ENCODE measurements at places on chromosomes 2 and 18.

- no peak for DNase-seq
These were observed 88.0 kb downstream of the CDC42EP3 start for GRCh38 chr2:37583402-37583801.

DNA sequence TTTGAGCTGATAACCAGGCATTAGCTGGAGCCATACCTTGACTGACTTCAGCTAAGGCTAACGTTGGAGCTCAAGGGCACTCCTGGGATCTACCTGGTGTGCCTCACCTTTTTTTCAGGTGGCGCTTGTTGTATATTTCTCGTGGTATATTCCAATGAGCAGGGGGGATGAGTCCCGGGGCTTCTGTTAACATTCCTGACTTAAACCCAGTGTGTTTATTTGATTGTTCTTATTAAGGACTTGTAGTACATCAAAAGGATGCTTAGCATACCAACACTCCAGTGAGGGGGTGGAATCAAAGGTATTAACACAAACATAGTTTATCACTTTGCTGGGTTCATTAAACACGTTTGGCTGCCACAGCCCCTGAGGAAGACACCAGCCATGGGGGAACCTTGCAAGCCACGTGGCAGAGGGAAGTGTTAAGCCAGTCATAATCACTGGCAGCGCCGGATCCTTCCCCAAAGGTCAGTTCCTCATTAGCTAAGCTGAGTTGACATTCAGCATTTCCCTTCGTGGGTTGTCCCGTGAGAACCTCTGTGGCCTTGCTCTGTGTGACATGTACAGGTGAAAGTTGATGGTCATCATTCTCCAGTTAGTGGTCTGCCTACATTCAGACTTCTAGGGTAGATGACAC, 119.5 kb upstream of the MCFD2 start:
- no peak for DNase-seq

GRCh38 chr2:205686056-205686782, 3.9 kb downstream of the NRP2 start:
- no peak for DNase-seq

DNA sequence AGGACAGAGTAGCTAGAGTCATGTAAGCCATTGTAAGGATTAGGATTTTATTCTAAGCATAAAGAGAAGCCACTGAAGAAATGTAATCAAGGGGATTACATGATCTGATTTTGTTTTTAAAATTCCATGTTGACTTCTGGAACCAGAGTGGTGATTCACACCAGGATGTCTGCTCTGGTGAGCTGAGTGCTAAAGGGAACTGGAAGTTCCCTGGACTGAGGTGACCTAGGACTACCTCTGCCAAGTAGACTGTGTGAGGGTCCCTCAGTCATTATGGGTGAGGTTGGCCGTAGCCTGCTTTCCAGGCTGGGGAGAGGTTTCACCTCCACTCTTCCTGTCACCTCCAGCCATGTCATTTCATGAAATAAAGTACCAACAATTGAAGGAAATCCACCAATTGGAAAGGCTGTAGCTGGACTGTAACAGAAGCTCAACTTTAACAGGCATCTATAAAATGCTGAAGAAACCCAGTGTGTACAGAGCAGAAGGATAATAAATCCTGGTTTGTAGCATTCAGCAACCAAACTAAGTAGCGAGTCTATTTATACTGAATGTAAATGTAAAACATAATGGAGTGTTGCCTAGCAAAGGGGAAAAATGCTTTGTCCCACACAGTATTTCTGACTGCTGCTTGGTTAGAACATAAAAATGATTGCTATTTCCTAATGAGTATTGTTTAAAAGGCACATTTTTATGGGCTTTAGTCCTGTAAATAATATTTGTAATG, 507.4 kb upstream of the PKDCC start:
- no peak for DNase-seq

DNA sequence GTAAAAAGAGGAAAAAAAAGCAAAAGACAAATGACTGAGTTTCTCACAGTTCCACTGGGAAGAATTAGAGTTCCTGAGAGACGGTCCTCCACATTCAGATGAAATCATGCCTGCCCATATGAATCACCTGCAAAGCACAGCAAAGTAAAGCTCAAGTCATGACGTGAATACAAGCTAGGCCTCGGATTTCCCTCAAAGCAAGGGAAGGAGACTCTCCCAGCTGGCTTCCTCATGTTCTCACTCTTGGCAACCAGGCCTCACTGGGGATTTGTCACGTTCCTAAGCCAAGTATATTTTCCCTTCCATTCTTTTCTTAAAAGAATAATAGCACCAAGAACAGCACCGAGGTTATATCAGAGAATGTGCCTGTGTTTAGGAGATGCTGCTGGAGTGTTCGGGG, 47.0 kb downstream of the CYP27C1 start:
- DNase-seq = no peak

DNA sequence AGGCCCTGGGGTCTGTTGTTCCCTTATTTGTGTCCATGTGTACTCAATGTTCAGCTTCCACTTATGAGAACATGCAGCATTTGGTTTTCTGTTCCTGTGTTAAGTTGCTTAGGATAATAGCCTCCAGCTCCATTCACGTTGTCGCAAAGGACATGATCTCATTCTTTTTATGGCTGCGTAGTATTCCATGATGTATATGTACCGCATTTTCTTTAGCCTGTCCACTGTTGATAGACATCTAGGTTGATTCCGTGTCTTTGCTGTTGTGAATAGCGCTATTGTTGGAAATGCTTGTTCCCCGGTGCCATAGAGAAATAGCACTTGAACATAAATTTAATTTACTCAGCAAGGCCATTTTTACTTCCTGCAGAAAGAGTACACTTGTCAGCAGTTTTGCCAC, 51.3 kb upstream of the EPAS1 start:
- no peak for DNase-seq

GRCh38 chr18:13409026-13409425, 190.5 kb downstream of the LDLRAD4 start:
- DNase-seq = no peak

- no peak for DNase-seq
These were observed 10.1 kb upstream of the SESTD1 start for GRCh38 chr2:179274749-179275148.

DNA sequence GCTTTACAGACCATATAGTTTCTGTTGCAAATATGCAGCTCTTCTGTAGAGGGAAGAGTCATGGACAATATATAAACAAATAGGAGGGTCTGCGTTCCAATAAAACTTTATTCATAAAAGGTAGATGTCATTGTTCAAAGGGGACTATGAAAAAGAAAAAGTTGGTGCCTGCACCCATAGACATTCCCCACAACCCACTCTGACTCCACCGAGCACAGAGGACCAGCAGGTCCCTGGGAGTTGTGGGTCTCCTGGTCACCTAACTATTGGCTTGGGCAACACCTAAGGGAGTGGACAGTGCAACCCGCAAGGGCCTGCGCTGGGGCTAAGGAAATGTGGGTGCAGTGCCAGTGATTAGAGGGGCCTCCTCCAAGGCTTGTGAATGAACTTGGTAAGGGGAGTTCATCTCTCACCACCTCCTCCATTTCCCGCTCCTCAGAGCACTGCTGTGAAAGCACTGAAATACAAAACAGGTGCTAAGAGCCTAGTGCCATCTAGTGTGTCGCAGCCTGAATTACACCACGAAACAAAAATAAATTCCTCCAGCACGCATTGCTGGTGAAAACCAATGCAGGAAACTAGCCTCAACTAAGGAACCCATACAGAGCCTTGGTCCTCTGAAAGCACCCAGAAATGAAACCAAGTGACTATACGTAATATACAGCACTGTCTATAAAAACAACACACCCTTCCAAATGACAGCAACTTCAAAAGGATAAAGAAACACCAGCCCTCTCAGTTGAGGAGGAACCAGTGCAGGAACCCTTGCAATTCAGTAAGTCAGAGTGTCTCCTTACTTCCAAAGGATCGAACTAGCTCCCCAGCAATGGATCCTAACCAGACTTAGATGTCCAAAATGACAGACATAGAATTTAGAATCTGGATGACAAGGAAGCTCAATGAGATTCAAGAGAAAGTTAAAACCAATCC, 166.6 kb downstream of the RNF144A start:
- no peak for DNase-seq

DNA sequence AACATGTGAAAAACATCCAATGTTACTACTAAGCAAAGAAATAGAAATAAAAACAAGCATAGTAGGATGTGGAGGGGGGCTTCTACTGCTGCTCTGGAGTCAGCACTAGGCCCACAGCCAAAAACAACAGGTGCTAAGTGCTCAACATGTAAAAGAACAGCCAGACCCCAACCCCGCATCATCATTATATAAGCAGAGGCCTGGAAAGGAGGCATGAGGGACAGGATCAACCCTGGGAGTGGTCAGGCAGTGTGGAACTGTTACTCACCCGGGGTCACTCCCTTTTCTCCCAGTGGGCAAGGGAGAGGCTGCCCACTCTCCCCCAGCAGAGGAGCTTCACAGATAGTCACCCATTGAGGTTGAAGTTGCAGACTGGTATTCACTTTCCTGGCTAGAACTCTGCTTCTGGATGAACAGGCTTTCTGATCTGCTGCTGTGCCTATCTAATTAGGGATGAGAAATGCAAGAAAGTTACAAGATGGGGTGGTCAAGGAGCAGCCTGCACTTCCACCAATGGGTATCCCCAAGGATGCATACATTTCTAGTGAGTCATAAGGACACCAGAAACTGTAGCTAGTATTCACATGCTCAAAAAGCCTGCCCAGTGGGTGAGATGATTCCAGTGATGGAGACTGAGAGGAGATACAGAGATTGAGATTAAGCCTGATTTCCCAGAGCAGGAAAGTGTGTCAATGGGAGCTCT, 480.1 kb upstream of the TCF4 start:
- no peak for DNase-seq

- DNase-seq = no peak
These were observed 7.6 kb upstream of the MEIS1 start for GRCh38 chr2:66427300-66427699.

- DNase-seq = no peak
These were observed 1394.7 kb upstream of the ACVR2A start for GRCh38 chr2:146450131-146450530.

DNA sequence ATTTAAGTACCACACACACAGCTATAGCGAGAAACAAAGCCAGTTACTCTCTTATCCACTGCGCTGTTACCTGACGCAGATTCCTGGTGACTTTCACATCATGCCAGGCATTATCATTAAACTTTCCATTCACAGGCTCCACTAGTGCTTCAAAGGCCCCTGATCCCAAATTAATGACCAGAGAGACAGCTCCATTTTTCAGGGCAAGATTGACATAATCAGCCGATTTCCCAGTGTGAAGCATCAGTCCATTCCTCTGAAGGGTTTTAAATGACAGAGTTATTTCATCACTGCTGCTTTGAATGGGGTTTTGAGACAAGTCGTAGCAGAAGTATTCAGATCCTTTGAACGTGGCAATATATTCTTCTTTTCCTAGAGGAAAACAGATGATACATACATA, 408.7 kb downstream of the NRXN1 start:
- no peak for DNase-seq

DNA sequence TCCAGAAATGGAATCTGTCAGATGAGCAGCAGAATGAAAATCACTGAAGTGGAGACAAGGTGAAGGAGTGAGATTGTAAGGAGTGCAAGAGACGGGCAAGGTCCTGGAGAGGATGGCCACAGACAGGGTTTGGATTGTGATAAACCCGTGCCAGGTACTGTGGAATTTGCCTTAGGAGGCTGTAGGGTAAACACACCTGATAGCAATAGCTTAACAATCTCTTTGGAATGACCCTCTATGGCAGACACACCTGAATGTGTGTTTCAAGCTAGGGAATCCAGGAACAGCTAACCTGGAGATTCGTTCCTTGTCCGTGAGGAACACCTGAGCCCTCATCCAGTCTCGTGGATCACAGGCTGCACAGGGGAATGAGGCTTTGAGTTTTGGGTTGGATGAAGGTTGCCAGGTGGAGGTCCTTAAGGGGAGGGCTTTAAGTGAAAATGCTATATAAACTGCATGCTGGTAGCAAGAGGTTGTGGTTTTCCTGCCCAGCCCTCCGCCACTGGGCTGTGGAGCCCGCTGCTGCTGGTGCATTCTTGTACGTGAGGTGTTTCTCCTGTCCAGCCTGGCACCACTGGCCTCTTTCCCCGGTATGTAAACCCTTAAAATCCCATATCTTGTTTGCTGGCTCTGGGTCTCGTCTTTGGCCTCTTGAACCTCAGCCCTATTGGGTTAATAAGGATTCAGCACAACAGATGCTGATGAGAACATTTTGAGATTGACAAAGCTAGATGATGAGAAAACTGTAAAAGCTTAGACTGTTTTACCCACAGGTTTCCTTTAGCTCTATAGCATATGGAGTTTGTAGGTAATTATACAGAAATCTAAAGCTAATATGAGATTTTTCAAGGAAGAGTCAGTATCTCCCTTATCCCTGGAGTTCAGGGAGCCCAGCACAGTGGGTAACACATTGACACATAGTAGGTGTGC, 117.9 kb downstream of the ARHGAP15 start:
- DNase-seq = no peak

GRCh38 chr18:49761771-49762170, 51.6 kb downstream of the ACAA2 start:
- DNase-seq = no peak

DNA sequence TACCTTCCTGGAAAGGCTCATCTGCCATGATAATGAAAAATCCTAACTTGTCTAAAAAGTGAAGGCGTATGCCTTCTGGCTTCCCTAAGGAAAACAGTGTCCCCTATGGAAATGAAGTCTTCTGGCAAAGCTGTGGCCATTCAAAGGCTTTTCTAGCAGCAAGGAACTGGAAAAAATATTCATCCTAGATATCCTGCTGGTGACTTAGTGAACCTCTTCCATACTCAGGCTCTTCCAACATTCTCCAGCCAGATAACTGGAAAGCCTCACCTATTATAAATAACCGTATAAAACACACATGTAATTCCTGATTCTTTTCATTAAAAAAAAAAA, 84.7 kb downstream of the RBMS1 start:
- no peak for DNase-seq

- no peak for DNase-seq
These were observed 5.2 kb downstream of the ANKRD53 start for GRCh38 chr2:70983506-70984227.

- no peak for DNase-seq
These were observed 65.8 kb upstream of the CREB1 start for GRCh38 chr2:207464007-207464406.

DNA sequence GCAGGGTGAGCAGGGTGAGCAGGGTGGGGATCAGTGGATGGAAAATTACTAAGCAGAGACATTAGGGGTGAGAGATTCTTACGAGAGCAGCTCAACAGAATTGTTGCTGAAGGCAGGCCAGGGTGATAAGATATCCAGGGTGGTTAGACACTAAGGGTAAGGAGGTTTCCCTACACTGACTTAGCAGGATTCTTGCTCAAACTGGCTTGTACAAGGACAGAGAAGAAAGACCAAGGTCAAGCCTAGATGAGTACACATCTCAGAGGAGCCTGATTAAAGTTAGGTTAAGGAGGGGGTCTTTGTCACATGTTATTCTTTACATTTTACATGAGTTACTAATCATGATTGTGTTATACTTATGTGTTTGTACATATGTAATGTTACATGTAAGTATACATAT, 262.8 kb upstream of the FANCL start:
- DNase-seq = no peak

DNA sequence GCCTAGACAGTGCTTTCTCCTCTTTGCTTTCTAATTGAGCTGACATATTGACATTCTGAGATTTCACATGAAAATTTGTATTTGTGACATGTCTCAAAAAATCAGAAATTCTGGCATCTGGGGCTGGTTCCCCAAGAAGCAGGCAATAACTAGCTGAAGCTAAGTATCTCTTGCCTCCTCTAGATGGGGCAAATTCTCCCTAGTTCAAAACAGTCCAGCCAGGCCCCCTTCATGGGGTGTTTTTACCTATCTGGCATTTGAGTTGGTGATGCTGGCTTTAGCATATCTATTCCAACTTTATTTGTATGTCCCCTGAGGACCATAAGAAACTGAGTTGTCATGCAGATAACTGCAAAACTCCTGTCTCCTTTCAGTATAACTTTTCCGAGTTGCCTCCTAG, 39.9 kb downstream of the ARHGAP15 start:
- DNase-seq = no peak

Measured in hypothalamus (tissue), 51 donors.